ENCODE measurements at places on chromosomes 7 and 10. TPM values are rescaled to one million over a fixed set of nuclear protein-coding genes. Genes with fewer than 3 reads are reported as not detected.
A peak's percentile ranks its signal among the peaks of the same experiment; 100 is the strongest.

The WNT2 gene
- total RNA-seq = not detected

The FAM20C gene
- total RNA-seq = 0.09 TPM

The CPA4 gene
- total RNA-seq = not detected

The GBX1 gene
- total RNA-seq = not detected

The FMC1 gene
- 29.0 TPM for total RNA-seq

The SFTPD gene
- total RNA-seq = 0.29 TPM

The MRM2 gene
- 50.2 TPM for total RNA-seq

The DDC gene
- not detected for total RNA-seq

The SLC13A1 gene
- 0.04 TPM for total RNA-seq

- peak; percentile 28 for DNase-seq
Measured at GRCh38 chr7:129665013-129665401, 53.5 kb downstream of the NRF1 start.

GRCh38 chr7:37481722-37482288 is 33.1 kb upstream of the ELMO1 start:
- no peak for DNase-seq

GRCh38 chr7:15370441-15370840 is 191.4 kb downstream of the AGMO start:
- no peak for DNase-seq

- peak; percentile 9 for DNase-seq
Measured at GRCh38 chr10:74586088-74586585, 240.3 kb upstream of the KAT6B start.

GRCh38 chr10:12782537-12782936 is 219.0 kb downstream of the CCDC3 start:
- peak; percentile 72 for DNase-seq

GRCh38 chr7:5661942-5662341 is 119.5 kb downstream of the RNF216 start:
- DNase-seq = no peak

DNA sequence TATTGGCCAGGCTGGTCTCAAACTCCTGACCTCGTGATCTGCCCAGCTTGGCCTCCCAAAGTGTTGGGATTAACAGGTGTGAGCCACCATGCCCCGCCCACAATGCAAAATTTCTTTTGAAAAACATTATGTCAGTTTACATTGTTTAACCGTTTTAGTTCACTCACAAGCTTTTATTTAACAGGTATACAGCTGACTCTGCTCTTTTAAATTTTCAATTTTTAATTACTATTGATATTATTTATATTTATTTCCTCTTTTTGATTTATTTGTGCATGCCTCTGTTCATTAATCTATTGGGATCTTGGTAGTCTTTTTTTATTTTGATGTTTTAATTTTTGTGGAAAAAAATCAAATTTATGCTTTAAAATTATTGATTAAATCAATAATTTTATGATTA is 16.9 kb downstream of the ZKSCAN5 start:
- no peak for DNase-seq

DNA sequence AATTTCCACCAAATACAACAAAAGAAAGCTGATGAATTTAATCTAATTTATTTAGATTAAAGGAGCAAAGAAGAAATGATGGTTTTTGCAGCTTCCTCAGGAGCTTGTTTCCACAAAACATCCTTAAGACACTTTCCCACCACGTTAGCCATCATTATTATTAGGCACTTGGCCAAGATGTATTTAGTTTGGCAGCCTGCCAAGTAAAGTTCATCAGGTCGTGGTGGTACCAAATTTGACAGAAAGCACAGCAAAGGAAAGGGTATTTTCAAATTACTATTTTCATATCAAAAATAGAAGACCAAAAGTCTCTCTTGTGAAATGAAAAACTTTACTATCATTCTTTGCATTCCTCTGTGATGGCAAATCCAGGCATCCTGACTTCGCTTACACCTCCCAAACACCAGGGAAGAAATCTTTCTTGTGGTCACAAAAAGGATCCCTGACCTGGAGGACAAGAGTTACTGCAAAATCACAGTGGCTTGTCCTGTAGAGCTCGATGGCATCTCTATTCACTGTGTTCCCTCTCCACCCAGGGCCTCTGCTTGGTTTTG is 123.1 kb upstream of the INHBA start:
- no peak for DNase-seq

DNA sequence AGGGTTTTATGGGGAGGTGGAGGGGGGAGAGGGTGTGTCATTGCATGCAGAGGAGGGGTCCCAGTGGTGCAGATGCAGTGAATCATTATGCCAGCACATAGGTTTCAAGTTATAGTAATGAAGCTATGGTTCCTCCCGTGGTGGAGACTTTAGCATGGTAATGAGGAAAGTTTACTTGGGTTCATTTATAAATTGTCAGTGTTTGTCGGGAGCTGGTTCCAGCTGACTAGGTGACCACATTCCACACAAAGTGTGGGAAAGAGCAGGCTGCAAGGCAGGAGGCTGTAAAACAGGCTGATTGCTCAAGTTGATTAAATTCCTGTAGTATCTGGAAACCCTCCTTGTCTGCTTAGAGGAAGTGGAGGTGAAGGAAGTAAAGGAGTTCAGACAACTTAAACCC is 78.9 kb downstream of the SRI start:
- no peak for DNase-seq

GRCh38 chr10:43205681-43206390 is 61.0 kb downstream of the RASGEF1A start:
- DNase-seq = no peak

DNA sequence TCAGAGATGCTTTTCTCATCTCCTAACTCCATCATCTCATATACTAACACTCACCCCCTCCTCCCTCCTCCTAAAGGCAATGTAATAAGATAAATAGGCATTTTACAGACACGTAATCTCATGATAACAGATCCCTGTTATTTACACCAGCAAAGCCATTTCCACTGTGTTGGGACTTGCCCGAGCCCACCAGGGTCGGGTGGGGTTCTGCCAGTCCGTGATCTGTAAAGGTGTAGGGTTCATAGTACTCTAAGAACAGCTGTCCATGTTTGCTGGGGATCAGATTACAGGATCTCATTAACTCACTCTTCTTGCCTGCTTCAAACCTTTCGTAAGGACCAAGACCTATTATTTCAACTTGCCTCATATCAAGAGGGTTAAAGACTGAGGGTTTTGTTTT is 172.4 kb downstream of the FZD1 start:
- DNase-seq = no peak

DNA sequence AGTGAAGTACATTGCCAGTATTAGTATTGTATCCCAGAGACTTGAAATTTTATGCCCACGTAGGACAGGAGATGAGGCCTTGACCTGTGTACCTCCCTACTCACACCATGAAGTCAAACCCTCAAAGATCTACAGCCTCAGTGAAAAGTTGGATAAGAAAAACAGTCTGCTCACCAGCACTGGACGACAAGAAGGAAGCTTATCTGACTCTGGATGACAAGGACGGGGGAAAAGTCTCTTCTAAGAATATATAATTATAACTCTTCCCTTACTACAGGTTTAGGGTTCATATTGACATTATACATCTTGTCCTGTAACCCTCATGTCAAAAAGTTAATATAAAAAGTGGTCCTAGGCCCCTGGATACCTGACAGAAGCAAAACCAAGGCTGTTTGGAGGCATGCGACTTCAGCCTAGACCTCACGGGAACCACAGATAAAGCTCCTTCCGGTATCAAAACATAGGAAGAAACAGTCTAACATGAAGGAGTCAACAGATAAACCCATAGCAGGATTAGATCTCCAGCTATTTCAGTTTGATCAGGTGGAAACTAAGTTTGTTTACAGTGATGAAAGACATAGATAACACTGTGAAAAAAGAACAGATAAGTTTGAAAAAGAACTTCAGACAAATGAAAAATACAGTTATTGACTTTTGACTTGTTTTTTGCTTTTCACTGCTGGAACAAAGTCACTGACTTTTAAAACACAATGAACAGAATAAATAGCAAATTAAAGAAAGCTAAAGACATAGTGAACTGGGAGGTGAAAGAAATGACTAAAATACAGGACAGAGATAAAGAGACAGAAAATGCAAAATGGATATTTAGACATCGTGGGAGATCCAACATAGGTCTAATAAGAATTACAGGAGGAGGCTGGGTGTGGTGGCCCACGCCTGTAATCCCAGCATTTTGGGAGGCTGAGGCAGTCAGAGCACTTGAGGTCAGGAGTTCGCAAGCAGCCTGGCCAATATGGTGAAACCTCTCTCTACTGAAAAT is 145.9 kb downstream of the PHTF2 start:
- DNase-seq = peak; percentile 76

DNA sequence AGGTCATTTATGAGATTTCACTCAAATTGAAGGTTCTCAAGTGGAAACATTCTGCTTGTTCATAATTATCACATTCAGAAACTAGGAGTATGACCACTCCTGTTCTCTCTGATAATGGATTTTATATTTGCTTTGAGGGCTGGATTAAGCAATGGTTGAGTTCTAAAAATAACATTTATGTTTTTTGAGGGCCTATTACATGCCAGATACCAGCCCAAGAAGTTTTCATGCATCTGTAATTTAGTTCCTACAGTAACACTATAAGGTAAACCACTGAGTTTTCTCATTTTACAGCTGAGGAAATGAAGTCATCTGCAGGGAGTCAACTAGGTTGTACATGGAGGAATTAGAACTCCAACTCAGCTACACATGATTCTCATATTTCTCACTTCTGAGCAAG is 25.5 kb upstream of the NKX2-3 start:
- DNase-seq = no peak

DNA sequence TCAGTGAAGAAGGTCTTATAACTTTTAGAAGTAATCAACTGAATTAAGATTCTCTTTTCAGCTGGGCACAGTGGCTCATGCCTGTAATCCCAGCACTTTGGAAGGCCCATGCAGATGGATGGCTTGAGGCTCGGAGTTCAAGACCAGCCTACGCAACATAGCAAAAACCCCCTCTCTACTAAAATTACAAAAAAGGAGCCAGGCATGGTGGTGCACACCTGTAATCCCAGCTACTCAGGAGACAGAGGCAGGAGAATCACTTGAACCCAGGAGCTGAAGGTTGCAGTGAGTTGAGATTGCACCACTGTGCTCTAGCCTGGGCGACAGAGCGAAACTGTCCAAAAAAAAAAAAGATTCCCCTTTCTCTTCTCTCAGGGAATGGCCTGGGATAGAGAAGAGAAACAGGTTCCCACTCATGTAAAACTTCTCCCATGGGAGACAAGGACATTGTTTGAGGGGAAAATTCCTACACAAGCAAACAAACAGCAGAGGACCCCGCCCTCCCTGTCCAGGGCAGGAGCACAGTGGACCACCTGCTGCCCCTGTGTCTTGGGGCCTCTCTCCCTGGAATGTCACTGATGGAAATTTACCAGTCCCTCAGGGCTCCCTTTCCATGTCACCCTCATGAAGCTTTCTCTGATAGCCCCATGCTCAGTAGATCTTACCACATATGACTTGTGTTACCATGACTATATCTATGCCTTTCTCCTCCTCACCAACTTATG is 5.6 kb downstream of the IL2RA start:
- no peak for DNase-seq

GRCh38 chr7:150412518-150413488 is 33.7 kb downstream of the ZNF775 start:
- no peak for DNase-seq

DNA sequence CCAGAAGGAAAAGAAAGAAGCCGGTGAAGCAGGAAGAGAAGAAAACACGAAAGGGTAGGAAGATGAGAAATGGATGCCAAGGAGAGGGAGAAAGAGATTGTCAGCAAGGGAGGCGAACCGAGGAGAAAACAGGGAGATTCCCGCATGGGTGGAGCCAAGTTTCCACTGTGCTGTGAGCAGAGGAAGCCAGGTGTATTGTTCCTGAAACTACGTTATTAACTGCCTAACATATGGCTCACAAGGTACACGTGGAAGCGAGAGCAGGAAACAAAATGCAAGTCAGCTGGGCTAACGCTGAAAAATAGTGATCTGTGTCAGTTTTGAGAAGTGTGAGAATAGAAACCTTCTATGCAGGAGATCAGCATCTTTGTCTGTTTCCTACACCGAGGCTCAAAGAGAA is 20.4 kb upstream of the HIPK2 start:
- DNase-seq = no peak

DNA sequence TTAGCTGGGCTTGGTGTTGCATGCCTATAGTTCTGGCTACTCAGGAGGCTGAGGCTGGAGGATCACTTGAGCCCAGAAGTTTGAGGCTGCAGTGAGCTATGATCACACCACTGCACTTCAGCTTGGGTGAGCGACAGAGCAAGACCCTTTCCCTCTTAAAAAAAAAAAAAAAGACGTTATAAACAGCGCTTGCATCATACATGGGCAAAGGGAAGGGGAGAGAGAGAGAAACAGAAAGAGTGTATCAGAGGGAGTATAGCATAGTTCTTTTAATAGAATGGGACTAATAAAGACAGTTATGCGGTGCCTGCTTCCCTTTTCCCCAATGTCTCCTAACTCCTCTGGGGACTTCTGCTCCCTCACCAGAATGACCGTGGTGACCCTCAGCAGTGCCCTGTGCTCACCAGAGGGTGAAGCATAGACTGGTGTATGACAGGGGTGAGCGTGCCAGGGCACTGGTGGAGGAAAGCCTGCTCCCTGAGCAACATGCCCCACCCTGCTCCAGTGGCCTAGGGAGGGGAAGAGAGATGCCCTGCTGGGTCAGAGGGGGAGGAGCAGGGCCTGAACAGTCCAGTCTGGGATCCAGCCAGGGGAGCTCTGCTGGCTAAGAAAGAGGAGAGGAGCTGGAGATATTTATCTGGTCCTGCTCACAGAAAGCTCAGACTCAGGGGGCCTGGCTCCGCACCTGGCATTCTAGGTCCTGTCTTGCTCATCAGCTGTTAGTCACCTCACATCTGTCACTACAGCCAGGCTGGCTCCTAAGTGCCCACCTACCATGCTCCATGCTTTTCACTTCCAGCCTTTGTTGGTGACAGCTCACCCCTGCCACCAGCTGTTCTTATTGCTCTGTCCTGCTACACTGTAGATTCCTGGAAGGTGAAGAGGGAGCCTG is 2.2 kb downstream of the PDZD7 start:
- no peak for DNase-seq

- no peak for DNase-seq
Measured at GRCh38 chr7:31043051-31043471, 9.0 kb upstream of the ADCYAP1R1 start.

GRCh38 chr10:102628451-102628911 is 15.8 kb upstream of the TRIM8 start:
- DNase-seq = no peak

- no peak for DNase-seq
Measured at GRCh38 chr7:100589341-100589947, 3.3 kb downstream of the FBXO24 start.

GRCh38 chr10:32073659-32074058 is 17.4 kb upstream of the KIF5B start:
- DNase-seq = no peak

DNA sequence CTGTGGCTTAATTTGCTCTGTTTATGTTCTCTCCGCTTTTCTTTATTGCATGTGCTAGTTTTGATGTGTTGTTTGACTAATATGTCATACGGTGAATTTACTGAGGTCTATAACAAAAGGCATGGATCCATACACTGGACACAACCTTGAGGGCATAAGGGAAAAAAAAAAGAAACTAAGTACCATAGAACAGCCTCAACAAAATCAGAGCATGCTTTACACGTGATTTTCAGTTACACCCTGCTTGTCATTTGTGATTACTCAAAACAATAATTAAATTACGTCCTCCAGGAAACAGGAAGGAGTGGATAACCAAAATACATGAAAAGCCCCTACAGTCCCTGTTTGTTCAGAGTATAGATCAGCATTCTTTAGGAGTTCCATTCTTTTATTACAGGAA is 150.5 kb downstream of the CRPPA start:
- no peak for DNase-seq

GRCh38 chr7:77266291-77266794 is 66.7 kb upstream of the FGL2 start:
- no peak for DNase-seq

- no peak for DNase-seq
Measured at GRCh38 chr10:12502526-12503274, 153.4 kb downstream of the CAMK1D start.

GRCh38 chr10:44947371-44948152 is 12.0 kb upstream of the RASSF4 start:
- DNase-seq = no peak

Data from K562 (cell line).